ENCODE measurements at places on chromosomes 3 and 15. TPM values are rescaled to one million over a fixed set of nuclear protein-coding genes. Genes with fewer than 3 reads are reported as not detected.

The CCNL1 gene
- 105 TPM for total RNA-seq

The TGM4 gene
- total RNA-seq = not detected

The LYZL4 gene
- not detected for total RNA-seq

The MLF1 gene
- total RNA-seq = 0.48 TPM

The PFN2 gene
- 4.2 TPM for total RNA-seq

The DPPA4 gene
- total RNA-seq = 0.40 TPM

The GPR87 gene
- total RNA-seq = not detected

Measured in GM12878 (cell line).